Stimulated activated CD4-positive, alpha-beta T cell treated with anti-CD3 and anti-CD28 coated beads, Interleukin-12 subunit alpha, Interleukin-12 subunit beta, amount 100 ng/mL, for 4 hours (primary cell): ENCODE measurements at places on chromosomes 5 and 9.

DNA sequence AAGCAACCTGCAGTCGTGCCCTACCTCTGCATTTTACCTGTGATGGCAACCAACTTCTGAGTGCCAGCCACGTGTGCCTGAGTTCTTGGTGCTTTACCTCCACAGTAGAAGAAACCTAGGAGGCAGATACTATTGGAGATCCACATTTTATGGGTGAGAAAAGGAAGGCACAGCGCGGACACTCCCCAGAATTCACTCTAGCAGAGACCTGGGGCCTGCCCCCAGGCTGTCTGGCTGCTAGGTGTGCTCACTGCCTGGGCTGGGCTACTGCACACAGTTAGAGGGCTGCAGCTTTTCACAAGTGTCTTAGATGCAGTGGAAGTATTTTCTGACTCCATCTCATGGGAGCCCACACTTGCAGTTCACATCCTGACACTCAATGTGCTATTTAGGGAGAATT, 598.8 kb upstream of the ADAMTS16 start:
- no peak for DNase-seq

DNA sequence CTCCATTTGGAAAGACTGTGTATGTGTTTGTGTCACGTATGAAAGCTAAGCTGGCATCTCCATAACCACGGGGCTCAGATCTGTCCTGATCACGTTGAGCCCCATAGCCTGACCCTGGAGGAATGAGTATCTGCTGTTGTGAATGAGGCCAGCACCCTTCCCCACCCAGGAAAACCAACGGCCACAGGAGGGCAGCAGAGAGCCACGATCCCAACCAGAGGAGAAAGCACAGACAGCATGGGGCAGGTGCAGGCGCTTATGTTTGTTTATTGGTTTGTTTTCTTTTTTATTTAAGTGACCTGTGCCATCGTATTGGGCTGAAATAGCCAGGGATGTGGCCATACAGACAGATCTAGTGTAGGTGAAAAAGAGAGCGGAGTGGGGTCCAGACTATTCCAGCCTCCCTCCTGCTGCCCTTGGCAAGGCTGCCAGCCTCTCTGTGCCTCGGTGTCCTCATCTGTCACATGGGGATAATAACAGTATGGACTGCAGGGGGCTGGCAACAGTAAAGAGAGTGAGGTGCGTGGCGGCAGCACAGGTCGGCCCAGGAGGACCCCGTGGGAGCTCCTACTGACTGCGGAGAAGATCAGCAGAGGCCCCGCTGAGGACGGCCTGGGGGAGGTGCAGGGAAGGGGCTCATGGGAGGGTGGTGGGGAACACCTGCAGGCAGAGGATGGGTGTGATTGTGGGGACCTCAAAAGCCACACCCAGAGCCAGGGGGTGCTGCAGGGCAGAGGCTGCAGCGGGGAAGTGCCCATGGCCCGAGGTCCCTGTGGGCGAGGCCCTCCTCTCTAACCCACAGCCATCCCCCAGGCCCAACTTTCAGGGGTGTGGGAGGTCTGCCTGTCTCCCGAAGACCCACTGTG, 12.1 kb downstream of the OR2V2 start:
- DNase-seq = peak; percentile 97

GRCh38 chr5:90939211-90939610, 380.6 kb downstream of the ADGRV1 start:
- DNase-seq = no peak

GRCh38 chr5:74640954-74641734, 616 bp upstream of the ENC1 start:
- DNase-seq = peak; percentile 42

GRCh38 chr5:127885176-127885575, 182.0 kb downstream of the CCDC192 start:
- DNase-seq = no peak

DNA sequence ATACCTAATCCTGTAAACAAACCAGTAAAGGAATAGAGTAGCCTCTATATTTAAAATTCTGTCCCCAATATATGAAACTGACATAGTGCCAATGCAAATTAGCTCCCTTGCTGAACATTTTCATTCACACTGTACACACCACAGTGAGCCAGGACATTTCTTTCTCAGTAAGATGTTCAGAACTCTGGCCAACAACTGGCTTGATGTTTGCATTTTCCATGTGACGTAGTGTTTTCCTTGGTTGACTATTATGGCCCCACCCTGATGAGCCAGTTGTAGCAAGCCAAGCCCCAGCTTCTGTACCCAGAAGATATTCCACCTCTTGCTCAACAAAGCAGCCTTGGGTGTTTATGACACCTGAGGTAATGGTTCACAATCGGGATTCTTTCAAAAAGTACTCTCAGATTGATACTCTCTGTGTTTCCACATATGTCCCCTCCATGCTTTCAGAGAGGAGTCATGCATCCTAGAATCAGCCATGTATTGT, 17.7 kb upstream of the ANXA1 start:
- no peak for DNase-seq
